EH (cell line): ENCODE measurements at places on chromosomes 5 and 9.

GRCh38 chr9:135919318-135919890 is 12.1 kb upstream of the CAMSAP1 start:
- DNase-seq = no peak

GRCh38 chr9:134982311-134982710 is 64.6 kb upstream of the FCN1 start:
- DNase-seq = no peak

DNA sequence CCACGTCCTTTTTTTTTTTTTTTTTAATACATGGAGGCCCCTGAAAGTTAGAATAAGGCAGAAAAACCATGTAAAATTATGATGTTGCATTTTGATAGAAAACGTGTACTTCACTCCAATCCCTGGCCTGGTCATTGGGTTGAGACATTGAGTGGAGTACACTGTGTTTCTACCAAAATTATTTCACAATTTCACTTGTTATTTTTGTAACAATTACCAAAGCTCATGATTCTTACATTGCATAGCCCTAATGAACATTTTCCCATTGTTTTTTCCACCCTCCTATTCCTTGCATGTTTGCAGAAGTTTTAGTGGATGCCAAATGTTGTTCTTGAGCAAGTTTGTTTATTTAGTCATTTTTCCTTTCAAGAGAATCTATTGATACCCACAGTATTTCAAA is 21.9 kb downstream of the MAMDC2 start:
- no peak for DNase-seq

DNA sequence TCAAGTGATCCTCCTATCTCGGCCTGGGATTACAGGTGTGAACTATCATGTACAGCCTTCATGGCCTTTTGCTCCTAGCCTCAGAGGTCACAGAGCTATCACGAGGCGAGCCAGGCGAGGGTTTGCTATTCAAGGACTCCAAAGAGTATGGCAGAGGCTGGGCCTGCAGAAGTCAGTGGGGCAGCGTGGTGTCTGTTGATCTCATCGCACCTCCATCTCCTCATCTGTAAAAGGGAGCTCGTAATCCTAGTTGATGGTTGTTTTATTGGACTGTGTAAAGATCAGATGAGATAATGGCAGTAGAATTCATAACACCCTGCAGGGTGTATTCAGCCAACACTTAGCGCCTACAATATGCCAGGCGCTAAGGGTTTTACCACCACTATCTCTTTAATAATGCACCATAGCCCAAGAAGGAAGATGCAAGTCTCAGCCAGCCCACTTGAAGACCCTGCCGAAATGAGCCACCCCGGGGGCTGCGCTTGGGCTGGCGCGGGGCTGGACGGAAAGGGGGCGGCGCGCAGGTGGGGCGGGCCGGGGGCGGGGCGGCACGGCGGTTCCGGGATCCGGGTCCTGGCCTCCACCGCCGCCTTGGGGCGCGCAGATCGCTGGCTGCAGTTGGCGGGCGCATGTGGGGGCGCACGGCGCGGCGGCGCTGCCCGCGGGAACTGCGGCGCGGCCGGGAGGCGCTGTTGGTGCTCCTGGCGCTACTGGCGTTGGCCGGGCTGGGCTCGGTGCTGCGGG is at the start of gene GALNT12:
TSS of gene GALNT12 (plus strand) at position 601 of the 744 bp plus-strand sequence. CDS start at position 630, 29 bp downstream.
- no peak for DNase-seq

- peak; percentile 82 for DNase-seq
Measured at GRCh38 chr5:124634228-124634739, 112.2 kb downstream of the ZNF608 start.

- DNase-seq = peak; percentile 66
Measured at GRCh38 chr9:91214086-91214485, 147.6 kb downstream of the AUH start.

GRCh38 chr9:124368692-124369091 is 46.5 kb downstream of the PSMB7 start:
- no peak for DNase-seq

DNA sequence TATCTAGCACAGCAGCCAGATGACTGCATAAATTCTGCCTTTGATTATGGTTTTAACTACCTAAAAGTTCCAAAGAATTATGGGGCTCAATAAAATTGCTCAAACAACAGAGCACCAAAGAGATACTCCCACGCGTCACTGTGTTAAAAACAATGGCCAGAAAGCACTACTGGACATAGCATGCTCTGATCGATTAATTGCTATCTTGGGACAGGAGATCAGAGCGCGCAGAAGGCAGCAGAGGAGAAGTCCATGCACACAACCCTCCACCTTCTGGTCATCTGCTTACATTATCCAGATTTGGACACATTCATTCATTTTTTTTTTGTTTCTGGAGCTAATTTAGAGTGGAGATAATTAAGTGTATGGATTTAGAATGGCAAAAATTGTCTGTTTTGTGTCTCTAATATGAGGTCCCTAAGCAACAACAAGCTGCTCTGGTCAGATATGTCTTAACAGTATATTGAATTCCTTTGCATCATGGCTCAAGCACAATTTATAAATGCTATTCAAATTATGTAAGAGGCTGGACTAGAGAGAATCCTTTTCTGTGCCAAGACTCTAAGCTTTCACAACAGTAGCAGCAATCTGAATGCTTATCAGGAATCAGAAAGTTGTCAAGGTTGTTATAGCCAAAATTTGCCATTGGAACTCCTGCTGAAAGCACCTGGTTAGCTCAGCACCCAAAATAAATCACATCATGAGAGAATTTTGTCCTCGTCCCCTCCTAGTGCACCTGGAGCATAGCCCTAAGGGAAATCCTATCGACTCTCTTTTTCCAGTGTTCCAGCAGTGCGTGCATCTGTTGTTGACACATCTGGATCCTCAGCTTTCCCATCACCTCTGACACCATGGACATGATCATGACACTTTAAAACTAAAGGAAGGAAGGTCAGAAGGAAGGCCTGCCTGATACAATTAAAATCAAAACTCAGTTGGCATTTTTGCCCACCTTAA is 98.6 kb upstream of the HMHB1 start:
- DNase-seq = peak; percentile 64

GRCh38 chr9:34984049-34984448 is 5.5 kb upstream of the DNAJB5 start:
- peak; percentile 62 for DNase-seq

DNA sequence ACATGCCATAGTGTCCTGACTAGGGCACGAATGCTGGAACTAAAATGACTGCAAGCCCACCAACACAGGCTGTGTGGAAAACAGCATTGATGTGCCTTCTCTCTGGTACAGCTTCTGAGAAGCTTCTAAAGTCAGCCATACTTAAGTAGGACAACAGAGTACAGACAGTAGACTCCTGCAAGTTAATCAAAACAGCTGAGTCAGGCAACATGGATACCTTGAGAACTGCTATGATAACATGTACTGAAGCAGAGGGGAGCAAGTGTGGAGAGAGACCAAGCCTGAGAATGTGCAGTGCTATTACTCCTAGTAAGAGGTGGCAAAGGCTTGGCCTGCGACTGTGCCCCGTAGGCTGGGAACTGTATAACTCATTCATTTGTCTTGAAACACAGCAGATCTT is 2.5 kb downstream of the ISCA1 start:
- no peak for DNase-seq

DNA sequence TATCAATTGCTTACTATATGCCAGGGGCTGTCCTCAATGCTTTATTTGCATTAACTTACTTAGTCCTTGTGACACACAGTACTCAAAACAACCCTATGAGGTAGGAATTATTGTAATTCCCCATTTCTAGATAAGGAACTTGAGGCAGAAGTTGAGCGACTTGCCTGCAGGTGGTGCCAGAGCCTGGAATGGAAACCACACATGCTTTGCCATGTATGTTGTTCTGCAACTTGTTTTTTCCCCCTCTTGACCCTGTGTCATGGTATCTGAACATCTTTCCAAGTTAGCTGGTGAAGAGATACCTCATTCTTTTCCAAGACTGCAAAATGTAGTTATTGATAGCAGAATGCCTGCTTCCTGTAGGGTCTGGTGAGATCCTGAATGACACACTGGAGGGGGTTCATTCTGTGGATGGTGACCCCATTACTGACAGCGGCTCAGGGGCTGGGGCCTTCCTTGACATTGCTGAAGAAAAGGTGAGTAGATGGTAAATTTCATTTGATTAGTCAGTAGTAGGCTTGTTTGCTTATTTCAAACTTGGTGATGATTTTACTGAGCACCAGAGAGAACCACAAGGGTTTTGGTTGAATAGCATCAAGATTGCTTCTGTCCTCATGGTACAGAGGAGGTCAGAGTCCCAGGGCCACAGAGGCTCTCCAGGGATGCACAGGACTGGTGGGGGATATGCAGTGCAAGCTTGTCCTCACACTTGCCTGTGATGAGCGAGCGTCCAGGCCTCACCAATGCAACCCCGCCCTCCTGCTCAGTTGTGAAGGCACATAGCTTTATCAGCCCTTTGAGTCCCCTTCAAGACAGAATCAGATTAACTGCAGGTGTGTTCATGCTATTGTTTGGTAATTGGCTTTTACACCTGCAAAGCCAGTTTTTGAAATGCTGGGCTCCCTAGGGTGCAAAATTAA is 57.0 kb downstream of the COL15A1 start:
- peak; percentile 79 for DNase-seq

DNA sequence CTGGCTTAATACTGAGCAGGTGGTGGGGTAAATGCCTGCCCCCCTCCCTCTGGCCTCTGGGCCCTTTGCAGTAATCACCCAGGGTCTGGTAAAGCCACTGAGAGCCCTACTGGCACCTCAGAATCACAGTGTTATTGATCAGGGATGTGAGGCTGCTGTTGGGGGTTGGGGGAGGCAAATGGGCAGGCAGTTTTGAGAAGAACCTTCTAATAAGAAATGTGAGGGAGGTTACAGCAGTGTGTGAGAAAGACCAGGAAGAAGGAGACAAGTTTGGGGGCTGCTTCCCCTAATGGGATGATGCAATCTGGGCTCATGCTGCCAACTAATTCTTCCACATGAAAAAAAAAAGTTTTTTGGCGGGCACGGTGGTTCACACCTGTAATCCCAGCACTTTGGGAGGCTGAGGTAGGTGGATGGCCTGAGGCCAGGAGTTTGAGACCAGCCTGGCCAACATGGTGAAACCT is 3.1 kb upstream of the B4GALT7 start:
- no peak for DNase-seq

DNA sequence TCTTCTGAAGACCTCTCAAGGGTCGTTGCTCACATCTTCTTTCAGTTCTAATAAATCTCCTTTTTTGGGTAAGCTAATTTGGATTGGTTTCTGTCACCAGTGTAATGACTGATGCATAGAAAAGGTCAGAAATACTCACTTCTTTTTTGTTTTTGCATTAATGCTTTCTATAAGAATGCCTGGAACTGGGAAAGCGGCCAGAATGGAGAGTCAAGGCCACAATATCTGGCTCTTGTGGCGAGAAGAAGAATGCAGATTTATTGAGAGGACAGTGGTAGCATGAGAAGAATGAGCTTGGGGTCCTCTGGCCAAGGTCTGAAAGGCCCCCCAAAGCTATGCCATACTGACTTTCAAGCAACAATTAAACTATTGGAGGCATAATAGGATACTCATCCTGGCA is 88.0 kb upstream of the SLC12A2 start:
- peak; percentile 58 for DNase-seq

DNA sequence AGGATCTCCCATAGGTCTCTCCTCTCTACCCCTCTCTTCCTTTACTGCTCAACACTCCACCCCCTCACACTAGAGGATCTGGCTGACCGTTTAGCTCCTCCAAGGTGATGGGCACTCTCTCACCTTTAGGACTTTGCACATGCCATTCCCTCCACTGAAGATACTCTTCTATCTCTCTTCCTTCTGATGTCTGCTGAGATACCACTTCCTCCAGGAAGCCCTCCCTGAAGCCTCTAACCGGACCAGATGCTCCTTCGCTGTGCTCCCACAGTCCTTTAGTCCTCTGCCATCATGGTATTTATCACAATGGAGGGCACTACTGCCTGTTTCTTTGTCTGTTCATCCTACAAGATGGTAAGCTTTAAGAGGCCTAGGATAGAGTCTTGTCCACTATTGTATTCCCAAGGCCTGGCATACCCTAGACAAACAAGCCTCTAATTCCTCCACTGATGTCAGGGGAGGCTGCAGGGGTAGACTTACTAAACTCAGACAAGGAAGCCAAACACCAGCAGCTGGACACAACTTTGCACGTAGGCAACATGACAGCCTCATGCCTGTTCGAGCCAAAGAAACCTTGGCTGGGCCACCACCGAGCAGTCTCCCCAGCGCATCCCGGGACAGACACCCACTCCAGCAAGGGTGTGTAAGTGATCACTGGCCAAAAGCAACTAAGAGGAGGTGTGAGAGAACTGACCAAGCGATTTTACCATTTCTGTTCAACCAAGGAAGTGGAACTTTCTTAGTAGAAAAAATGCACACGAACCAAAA is 20.2 kb downstream of the ORM2 start:
- DNase-seq = no peak

DNA sequence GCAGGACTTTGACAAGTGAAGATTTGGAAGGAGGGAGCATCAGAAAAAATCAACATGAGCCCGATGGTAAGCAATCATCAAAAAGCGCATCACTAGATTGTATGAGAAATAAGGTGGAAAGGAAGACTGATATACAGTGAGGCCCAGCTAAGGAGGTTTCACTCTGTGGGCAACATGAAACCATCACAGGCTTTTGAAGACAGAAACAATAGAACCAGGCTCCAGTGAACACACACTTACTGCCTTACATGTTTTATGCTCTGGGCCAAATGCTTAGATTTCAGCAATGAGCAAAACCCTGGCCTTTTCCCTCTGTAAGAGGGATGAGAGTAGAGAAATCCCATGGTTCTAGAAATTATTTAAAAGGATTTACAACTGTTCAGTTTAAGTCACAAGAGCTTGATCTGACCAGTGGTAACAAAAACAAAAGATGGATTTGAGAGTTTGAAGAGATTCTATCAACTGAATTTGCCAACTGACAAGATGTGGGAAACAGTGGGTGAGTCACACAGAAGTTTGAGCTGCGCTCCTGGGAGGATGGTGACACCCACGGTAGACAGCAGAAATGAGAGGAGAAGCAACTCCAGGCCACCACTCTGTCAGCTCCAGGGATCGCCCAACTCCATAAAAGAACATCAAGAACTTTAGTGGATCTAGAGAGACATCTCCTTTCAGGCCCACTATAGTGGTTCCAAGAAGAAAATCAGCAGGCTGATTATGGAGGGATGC is 261.8 kb downstream of the MCTP1 start:
- no peak for DNase-seq

GRCh38 chr9:123925819-123926218 is 4.1 kb downstream of the DENND1A start:
- peak; percentile 81 for DNase-seq

DNA sequence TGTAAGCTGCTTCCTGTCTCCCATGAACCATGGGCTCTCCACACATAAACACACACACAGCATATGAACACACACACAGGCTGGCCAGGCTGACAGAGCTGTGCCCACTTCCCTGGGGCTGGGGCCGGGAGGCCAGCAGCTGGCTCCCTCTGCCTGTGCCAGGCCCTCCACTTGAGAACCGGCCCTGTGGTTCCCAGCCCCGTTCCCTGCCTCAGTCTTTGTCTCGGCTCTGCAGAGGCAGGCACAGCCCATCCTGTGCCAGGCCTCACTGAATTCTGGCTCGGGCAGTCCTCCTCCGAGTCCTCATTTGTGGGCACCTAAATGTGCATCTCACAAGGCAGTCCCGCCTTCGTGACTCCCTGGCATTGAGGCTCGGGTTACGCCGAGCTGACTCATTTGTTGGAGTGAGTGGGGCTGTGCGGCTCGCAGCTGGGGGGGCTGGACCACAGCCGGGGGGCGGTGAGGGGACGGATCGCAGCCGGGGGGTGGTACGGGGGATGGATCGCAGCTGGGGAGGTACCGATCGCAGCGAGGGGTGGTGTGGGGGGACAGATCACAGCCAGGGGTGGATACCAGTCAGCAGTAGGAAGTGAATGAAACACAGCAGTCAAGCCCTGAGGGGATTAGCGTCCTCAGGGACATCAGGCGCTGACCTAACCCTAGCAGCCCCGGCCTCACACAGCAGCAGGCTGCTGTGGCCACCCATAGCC is 72.3 kb downstream of the PSMB7 start:
- DNase-seq = peak; percentile 95
